ENCODE measurements at places on chromosomes 16 and 17.

- DNase-seq, result no peak
Observed at GRCh38 chr17:79080761-79081290, 6.2 kb downstream of the ENGASE start.

DNA sequence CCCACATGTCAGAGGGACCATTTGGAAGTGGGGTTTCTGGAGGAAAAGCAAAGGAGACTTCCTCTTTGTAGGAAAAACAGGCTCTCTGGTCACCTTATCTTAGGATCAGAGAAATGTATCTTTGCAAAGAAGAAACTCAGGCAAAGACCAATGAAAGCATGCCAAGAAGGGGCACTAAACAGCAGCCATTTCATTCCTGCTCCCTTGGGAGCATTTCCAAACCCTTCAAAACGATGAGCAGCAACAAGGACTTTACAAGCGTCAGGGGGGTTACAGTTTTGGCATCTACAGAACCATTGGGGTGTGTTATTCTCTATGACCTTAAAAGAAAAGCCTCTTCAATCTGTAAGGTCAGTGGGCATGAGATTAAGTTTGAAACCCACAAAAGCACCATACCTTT, 122.8 kb downstream of the SMG6 start:
- no peak for DNase-seq

- no peak for DNase-seq
Observed at GRCh38 chr17:48718227-48718760, 4.0 kb downstream of the PRAC1 start.

DNA sequence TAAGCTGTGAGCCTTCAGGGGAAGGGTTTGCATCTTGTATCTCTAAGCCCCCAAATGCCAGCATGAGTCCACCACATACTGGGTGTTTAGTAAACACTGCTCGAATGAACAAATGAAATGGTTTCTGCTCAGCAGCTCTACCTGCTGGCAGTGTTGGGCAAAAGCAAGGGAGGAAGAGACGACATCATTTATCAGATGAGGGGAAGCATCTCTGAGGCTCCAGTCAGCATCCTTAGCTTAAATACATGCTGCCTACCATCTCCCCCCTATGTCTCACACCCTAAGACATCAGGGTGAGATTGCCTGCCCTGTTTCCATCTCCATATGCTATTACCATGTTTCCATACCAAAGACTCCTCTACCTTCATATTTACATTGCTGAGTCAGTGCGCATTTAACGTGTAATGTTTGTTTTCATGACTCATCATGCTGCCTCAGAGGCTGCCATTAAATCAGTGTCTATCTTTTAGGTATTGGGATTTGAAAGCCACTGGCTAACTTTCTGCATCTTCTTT, 379.8 kb downstream of the UTP18 start:
- DNase-seq, result no peak

- no peak for DNase-seq
Observed at GRCh38 chr16:6143020-6143419, 1045.4 kb upstream of the EEF2KMT start.

GRCh38 chr16:2040041-2040786, 7.4 kb downstream of the NTHL1 start:
- DNase-seq, result no peak

DNA sequence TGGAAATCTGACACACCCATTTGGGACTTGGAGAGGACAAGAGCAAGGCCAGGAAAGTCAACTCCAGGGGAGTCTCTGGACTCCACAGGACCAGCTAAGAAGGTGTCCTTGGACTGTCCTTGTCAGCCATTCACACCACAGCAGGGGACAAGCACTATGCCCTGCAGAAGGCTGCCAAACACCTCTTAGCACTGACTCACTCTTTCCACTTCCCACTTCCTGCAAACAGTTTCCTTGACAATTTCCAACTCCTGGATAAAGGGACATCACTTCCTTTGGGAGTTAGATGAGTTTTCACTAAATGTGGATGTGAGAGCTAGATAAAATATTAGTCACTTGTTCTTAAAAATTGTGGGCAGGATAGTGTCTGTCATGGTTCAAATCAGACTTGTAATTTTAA, 37.8 kb upstream of the BCAR1 start:
- DNase-seq, result no peak
